ENCODE measurements at places on chromosomes 11 and 22.
A peak's percentile ranks its signal among the peaks of the same experiment; 100 is the strongest.

GRCh38 chr22:49998718-49999062, 13.9 kb downstream of the IL17REL start:
- DNase-seq, result no peak

DNA sequence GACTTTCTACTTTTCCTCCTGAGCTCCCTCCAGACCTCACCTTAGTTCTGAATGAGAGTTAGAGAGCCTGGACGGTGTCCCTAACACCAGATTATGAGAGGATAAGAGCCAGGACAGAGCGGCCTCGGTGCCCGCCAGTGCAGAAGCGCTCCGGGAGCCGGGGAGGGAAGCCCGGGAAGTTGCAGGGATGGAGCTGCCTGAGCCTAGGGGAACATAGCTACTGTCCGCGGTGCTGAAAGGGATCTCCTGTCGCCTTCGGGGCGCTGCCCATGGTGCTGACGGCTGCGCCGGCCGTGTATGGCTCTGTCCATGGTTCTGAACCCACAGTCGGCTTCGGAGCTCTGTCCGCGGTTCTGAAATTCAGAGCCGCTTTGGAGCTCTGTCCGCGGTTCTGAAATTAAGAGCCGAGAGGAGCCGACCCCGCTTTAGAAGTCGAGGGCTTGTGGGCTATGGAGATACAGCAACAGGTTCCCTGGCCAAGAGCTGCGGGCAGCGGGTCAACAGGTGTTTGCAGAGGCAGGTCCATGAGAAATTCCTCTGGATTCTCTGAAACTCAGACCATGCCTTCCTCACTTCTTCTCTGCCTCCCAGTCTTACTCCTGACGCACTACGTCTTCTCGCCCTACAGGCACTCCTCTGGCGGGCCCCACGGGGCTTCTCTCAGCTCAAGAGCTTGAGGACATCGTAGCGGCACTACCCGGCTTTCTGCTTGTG, 814 bp downstream of the NPAS4 start:
- peak; percentile 65 for DNase-seq

GRCh38 chr11:102620818-102621561, 4.1 kb downstream of the MMP20 start:
- DNase-seq, result no peak

DNA sequence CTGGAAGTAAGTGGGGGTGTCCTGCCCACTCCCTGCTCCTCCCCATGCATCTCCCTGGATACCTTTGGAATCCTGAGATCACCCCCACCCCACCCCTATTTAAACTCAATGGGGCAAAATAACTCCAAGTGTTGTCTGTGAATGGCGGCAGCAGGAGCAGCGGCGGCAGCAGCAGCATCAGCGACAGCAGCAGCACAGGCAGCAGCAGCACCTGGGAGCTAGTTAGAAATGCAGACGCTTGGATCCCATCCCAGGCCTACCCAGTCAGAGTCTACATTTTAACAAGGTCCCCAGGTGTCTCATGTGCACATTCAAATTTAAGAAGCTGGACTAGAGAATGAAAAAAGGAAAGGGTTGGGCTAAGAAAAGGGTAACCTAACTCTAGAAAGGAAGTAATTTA, 82.6 kb downstream of the SEZ6L start:
- DNase-seq, result no peak
